IPS DF 6.9 (cell line): ENCODE measurements at places on chromosomes 16 and 17.
A peak's percentile ranks its signal among the peaks of the same experiment; 100 is the strongest.

DNA sequence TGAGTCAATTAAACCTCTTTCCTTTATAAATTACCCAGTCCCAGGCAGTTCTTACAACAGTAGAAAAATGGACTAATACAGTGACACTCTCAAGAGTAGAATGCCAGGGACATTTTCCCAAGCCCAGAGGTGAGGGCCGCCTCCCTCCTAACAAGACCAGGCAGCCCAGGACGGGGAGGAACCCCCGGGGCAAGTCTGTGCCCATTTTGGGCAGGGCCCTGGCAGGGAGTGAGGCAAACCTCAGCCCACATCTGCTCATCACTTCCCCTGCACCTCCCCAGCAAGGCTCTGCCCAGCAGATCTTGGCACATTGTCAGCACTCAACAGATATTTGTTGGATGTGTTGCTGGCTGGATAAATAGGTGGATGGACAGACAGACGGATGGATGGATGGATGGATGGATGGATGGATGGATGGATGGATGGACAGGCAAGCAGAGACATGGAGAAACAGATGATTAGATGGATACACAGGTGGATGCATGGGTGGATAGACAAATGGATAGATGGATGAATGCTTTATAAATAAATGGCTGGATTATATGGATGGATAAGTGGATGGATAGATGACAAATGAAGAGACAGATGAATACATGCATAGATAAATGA is 271.3 kb downstream of the PARN start:
- DNase-seq = no peak

GRCh38 chr17:27920569-27920968 is 27.4 kb upstream of the LYRM9 start:
- no peak for DNase-seq

DNA sequence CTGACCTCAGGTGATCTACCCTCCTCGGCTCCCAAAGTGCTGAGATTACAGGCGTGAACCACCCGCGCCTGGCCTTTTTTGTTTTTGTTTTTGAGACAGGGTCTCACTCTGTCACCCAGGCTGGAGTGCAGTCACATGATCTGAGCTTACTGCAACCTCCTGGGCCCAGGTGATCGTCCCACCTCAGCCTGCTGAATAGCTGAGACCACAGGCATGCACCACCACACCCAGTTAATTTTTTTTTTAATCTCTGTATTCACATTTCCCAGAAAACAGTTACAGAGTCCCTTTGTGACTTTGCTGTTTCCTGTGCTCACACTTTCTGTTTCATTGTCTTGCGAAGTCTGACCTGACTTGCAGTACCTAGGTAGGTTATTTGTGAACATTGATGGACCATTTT is 2.7 kb downstream of the CLUAP1 start:
- DNase-seq = no peak

GRCh38 chr16:28042811-28043210 is 20.7 kb downstream of the GSG1L start:
- no peak for DNase-seq

DNA sequence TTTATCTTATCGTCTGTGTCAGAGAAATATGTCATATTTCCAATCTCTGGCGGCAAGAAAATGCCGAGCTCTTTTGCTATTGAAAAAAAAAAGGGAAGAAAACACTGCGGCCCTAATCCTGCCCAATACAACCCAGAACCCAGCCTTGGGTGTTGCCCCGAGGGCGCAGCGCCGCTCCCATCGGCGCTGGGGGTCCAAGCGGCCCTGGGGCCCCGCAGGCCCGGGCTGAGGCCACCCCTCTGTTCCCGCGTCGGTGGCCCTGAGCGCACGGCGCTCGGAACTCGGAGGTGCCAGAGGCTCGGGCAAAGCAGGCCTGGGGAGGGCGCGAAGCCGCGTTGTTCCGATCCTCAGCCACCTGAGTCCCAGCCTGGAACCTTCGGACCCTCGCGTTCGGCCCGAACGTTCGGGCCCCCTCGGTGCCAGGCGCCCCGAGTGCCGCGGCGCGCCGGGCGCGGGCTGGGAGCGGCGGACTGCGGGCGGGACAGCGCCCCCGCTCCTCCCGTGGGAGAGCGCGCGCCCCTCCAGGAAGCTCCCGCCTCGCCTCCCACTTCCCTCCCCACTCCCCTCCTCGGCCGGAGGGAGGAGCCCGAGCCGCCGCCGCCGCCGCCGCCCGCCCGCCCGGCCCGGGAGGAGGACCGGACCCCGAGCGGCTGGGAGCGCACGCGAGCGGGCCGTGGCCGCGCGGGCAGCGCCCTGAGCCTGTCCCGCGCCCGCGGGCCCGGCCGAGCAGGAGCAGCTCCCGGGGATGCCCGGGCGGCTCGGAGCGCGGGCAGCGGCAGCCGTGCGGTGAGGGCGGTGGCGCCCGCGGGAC is at the start of gene CPNE2:
Gene CPNE2 (plus strand): TSS at position 609 of the 811 bp plus-strand sequence. CDS start 18,160 bp downstream, outside the sequence.
- DNase-seq = no peak

DNA sequence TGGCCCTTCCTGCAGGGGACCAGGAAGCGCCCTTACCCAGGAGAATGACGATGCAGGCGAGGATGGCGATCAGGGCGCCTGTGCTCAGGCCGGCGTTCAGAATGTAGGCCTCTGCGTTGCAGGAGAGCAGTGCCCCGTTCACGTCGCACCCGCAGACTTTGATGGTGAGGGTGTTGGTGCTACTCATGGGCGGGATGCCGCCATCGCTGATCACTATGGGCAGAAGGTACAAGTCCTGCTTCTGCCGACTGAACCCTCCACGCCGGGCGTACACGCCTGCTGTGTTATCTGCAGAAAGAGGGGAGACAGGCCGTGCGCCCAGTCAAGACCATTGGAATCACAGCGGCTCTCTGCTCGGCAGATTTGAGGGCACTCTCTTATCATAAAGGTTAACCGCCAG is 171.1 kb downstream of the CDH11 start:
- no peak for DNase-seq

DNA sequence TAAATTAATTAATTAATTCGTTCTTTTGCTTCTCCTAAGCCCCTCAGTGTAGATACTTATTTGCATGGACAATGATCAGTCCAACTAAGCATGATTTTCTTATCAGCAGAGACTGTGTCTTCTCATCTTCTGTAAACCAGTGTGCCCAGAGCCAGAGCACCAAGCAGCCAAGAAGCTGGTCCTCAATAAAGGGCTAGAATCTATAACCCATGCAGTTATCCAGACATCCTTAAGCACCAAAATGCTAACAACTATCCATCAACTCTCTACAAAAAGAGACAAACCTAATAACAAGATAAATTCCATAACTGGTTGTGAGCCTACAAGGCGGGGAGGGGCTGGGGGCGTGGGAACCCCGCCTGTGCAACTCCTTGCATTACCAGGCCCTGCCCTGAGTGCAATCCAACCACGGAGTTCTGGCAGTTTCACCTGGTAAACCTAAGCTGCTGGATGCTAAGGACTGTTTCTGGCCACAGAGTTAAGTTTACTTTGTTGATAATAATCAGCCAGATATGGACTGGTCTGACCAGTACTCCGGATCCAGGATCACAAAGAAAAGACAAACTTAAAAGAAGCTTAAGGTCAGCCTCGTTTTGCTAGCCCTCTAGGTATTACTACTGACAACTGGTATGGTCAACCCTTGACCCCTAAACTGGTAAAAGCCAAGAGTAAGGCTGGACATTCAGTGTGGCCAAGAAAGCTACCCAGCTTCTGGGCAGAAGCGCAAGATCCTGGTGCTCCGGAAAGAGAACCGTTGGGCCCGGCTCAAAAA is 51.5 kb downstream of the ZFHX3 start:
- DNase-seq = no peak

DNA sequence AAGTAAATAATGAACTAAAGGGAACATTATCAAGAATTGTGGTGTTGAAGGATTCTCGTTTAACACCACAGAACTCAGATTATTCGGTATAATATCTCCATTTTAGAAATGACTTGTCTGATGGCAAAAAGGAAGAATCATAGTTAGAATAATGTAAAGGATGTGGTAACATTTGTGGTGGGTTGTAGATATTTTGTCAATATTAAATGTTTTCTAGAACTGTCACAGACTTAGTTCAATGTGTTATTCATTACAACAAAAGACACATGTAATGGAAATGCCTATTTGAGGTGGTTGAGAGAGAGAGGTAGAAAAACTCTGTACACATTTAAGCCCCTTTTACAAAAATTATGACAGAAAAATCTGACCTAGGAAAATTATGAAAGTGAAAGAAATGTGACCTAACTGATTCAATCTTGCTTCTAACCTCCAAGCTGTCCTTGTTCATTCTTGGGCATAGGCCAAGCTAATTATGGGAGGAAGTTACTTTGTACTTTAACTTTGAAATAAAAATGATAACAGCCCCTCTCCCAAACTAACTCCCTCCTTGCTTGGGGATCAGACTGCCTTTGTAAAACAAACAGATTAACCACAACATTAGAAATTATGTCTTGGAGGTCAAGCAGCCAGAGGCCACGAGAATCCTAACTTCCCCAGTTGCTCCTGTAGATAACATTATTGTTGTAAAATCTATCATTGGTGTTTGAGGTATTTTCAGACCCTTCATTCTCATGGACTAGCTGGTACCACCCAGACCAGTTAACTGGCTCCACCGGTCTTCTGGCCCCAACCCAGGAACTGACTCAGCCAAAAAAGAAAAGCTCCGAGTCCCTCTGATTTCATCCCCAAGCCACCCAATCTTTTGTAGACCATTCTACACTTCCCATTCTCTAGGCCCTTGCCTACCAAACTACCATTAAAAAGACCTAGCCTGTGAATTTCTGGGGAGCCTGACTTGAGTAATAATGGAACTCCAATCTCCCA is 1287.8 kb upstream of the CDH8 start:
- no peak for DNase-seq

GRCh38 chr16:48862087-48862532 is 252.1 kb upstream of the N4BP1 start:
- no peak for DNase-seq

GRCh38 chr17:58337210-58337599 is 8.6 kb upstream of the TSPOAP1 start:
- DNase-seq = no peak

GRCh38 chr16:53755026-53755910 is 51.3 kb downstream of the FTO start:
- DNase-seq = no peak

DNA sequence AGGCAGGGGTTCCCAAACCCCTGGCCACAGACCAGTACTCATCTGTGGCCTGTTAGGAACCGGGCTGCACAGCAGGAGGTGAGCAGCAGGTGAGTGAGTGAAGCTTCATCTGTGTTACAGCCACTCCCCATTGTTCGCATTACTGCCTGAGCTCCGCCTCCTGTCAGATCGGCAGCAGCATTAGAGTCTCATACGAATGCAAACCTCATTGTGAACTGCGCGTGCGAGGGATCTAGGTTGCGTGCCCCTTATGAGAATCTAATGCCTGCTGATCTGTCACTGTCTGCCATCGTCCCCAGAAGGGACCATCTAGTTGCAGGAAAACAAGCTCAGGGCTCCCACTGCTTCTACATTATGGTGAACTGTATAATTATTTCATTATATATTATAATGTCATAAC is 25.1 kb upstream of the RMI2 start:
- no peak for DNase-seq

- DNase-seq = no peak
Observed at GRCh38 chr16:69049146-69049545, 56.3 kb upstream of the HAS3 start.

DNA sequence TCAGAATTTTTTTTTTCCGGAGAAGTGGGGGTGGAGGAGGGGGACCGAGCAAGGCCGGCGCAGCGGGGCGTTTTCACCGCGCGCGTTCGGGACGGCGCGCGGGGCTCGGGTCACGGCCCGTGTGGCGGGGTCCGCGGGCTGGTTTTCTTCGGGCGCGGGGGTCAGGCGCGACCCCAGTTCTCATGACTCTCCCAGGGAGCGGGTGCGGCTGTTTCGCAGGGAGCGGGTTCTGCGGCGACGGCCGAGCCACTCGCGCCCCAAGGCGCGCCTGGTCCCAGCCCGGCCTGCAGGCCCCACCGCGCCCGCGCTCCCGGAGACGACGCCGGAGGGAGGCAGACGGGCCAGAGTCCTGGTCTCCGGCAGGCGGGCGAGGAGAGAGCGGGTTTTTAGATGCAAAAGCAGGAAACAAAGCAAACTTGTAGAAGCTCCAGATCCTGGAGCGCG is 1.0 kb downstream of the BAHCC1 start:
- DNase-seq = no peak

DNA sequence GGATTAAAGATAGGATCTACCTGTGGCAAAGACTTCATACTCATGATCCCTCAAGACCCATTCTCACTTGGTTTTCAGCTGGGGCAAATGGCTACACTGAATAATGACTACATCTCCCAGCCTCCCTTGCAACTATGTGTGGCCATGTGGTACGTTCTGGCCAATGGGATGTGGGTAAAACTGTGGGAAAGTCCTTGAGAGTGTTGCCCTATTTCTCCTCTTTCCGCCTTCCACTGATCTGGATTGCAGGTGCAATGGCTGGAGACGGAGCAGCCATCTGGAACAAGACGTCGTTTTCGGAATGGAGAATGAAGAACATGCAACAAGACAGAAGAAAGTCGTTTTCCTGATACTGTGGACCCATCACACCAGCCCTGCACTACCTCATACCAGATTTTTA is 48.5 kb downstream of the HAPSTR1 start:
- DNase-seq = peak; percentile 55

- DNase-seq = no peak
Observed at GRCh38 chr17:7144213-7144612, 29.6 kb upstream of the ASGR2 start.

- DNase-seq = no peak
Observed at GRCh38 chr17:2180768-2181167, 122.8 kb downstream of the SMG6 start.

GRCh38 chr16:75101635-75102034 is 14.9 kb downstream of the LDHD start:
- DNase-seq = no peak

GRCh38 chr16:23663918-23664317 is 14.8 kb upstream of the PLK1 start:
- no peak for DNase-seq

- no peak for DNase-seq
Observed at GRCh38 chr17:80695979-80696378, 151.3 kb downstream of the RPTOR start.

- DNase-seq = no peak
Observed at GRCh38 chr17:20091174-20092029, 82.2 kb downstream of the SPECC1 start.

DNA sequence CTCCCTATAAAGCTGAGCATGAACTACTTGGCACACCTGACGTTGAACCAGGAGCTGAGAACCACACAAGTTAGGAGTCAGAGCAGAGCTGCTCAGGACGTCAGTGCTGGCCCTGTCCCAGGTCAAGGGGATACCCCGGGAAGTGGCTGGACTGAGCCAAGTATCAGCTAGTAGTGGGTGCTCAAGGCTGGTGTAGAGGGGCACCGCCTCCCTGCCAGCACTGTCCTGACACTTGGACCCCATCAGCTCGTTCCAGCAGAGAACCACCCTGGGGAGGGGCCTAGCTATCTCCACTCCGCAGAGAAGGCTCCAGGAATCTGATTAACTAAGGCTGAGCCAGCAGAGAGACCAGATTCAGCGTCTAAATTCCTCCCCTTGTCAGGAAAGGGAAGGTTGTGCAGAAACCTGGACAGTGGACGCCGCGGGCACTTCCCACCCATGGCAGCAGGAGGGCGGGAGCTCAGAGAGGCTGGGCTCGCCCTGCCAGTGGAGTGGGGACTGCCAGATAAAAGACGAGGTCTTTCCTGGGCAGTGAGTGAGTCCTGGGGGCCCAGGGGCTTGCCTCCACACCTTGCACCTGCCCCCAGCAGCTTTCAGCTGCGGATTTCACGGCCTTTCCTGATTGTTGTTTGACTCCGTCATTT is 21.0 kb downstream of the C16orf90 start:
- no peak for DNase-seq

GRCh38 chr16:12482455-12483220 is 321.0 kb downstream of the CPPED1 start:
- no peak for DNase-seq
